NCI-H1092 (cell line): ENCODE measurements at places on chromosomes 2 and 18.
A peak's percentile ranks its signal among the peaks of the same experiment; 100 is the strongest.

DNA sequence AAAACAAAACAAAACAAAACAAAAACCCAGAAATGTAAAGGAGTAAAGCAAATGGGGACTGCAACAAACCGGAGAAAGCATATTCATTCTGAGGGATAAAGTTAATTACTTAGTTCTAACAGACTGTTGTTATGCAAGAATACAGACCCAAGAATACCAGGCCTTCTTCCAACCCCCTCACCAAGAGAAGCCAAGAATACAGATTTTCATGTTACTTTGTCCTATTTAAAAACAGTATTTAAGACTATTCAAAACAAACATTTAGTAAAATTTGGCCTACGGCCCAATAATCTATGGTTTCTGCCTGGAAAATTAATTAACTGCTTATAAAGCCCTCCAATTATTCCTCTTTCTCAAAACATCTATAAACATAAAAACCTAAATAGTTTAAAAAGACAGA lies 91.4 kb downstream of the USP34 start:
- DNase-seq: no peak

DNA sequence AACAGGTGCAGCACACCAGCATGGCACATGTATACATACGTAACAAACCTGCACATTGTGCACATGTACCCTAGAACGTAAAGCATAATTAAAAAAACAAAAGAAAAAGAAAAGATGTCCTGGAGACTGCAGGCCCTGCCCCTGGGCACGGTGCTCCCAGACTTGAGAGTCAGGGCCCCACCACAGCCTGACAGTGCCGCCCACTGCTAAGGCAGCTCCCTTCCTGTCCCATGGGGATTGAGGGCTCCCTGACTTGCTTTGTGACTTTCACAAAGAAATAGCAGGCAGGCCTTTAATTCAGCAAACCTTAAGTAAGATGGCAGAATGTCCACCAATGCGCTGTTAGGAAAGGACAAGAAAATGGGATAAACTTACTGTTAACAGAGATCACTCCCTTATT lies 116.8 kb downstream of the NDUFA10 start:
- no peak for DNase-seq

DNA sequence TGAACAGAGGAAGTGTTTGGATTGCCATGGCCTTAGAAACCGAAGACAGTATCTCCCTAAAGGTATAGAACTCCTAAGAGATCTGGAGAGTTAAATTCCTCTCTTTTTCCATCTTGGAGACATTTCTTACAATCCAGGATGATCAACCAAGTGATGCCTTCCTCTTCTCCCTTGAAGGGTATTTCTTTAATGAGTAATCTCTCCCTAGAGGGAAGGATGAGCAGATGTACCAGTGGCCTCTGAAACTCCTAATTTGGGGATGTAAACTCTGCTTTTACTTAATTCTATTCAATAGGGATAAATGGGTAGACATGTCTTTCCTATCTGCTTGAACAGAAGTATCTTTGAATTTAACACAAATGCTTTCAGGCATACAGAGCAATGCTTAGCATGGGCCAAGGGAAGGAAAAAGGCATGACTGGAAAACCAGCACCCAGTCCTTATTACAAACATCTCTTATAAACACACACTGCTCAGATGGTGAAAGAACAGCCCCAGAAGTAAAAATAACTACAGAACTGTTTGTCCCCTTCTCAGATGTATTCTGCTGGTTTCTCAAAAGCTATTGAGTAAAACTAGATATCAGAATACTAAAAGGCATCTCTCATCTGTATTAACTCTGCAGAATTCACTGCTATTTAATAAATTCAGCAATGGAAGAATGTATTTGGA lies 4.7 kb upstream of the THNSL2 start:
- no peak for DNase-seq

DNA sequence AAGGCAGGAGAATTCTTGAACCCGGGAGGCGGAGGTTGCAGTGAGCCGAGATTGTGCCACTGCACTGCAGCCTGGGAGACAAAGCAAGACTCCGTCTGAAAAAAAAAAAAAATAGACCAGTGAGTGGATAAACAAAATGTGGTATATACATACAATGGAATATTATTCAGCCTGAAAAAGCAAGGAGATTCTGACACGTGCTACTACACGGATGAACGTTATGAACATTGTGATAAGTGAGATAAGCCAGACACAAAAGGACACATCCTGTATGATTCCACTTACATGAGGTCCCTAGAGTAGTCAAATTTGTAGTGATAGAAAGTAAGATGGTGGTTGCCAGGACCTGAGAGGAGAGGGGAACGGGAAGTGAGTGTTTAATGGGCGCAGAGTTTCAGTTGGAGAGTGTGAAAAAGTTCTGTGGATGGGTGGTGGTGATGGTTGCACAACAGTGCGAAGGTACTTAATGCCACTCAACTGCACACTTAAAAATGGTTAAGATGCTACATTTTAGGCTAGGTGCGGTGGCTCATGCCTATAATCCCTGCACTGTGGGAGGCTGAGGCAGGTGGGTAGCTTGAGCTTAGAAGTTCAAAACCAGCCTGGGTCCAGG lies 38.3 kb downstream of the NIFK start:
- no peak for DNase-seq

GRCh38 chr2:222318712-222319585 lies 20.2 kb upstream of the PAX3 start:
- DNase-seq: peak; percentile 33

- DNase-seq: no peak
Observed at GRCh38 chr2:2025803-2026202, 281.5 kb upstream of the PXDN start.

GRCh38 chr2:133480707-133481429 lies 87.4 kb downstream of the NCKAP5 start:
- DNase-seq: no peak

DNA sequence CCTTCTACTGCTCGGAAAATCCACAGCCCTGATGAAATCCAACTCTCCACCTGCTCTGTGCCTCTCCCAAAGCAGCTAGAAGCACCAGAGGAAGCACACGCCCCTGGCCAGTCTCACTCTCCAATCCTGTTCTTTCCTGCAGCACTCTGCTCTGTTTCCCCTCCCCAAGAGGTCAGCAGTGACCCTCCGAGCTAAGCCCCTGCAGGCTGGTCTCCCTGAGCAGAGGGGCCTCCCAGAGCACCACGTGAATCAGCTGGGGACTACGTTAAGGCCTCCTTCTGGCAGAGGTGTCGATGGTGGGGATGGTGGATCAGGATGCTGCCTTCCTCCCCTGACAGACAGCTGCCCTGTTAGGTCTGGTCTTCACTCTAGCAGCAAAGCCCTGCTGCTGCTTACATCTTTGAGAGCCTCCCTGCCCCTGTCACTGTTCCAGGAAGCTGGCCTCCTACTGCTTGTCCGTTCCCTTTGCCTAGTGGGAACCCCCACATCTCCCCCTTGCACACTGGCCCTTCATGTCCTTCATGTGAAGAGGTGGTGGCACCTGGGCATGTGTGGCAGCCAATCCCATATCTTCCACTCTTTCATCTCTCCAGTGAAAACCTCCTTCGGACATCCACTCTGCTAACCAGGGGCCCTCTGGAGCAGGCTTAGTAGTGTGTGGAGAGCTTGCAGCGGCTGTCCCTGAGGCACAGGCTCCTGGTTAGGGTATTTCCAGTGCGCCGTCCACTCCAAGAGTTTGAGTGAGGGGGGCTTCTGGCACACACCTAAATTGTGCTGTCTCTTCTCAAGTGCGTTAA lies 307.5 kb upstream of the HS6ST1 start:
- no peak for DNase-seq

DNA sequence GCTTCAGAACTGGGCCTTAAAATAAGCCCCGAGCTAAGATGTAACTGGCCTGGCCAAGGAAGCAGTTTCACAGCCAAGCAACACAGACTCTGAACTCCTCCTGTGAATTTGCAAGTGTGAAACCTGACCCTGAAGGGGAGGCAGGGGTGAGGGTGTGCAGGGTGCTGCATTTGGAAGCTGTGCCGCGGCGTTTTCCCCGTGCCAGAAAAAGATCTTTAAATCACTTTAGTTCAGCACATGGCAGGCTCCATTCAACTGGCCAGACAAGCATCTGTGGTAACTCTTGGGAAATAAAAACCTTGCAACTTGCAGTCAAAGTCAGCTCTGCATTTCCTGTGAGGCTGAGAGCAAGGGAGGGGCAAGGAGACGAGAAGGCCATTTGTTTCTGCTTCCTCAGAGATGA lies 209.3 kb upstream of the SOX11 start:
- DNase-seq: no peak
